ENCODE measurements at places on chromosomes 2 and 18.

DNA sequence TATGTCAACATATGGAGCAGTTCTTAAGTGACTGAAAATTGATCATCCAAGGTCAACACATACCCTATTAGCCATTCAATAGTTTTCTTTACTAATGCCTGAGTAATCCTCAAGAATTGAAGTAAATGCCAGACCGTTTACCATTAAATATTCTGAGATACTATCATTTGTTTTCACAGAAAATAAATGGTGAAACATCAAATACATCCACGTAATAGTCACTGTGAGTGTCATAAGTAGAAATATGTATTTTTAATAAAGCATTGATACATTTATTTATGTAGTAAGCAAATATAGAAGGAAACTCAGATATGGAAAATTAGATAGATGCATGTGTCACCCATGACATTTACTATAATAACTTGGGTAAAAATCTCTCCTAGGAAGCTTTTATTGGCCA, 927.8 kb upstream of the NRXN1 start:
- DNase-seq = no peak

- DNase-seq = no peak
These were observed 29.9 kb upstream of the GPR155 start for GRCh38 chr2:174516501-174517378.

GRCh38 chr2:35857498-35857897, 498.1 kb upstream of the CRIM1 start:
- DNase-seq = no peak

DNA sequence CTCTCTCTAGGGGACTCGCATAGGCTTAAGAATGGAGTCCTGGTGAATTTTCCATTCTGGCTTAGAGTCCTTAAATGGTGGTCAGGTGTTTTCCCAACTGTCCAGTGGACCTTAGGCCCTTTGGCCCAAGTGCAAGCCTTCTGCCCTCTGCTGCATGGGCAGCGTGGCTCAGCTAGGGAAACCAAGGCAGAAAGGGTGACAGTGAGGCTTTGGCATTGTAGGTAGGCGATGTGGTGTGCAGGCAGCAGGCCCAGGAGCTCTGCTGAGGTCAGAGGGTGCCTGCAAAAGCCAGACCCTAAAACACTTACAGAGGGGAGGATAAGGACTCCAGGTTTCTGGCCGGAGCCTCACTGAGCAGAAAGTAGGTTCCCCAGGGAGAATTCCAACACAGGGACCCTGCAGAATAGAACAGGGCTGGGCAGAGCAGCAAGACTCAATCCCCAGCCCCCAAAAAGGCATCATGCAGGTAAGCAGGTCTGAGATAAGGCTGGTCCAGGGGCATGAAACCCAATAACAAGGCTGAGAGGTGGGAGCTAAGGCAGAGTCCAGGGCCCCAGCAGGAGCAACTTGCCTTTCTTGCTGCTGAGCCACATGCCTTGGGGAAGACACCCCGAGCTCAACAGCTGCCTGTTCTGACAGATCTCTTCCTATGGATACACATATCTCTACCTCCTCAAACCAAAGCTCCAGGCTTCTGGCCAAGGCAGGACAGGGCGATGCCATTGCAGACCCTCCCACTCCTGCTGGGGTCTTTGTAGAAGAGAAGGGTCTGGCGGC, 199.7 kb downstream of the TNS1 start:
- no peak for DNase-seq

DNA sequence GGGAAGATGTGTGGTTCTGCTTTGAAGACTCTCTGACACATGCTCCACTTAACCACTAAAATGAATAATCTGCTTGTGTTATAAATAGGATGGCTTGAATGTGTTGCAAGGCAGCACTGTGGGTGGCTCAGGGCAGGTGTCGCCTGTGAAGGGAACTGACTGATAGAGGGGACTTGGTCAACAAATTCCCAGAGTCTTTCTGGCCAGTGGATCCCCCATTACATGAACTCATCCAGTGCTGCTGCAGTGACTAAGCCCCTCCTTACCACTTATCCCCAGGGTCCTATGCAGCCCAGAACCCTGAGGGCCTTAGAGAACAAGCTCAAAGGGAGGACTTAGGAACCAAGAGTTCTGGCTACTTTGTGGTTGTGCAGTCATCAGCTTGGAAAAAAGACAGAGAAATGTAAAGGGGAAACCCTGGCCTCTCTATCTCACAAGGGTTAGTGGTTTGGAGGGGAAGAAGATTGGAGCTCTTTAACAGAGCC, 226.2 kb upstream of the TNP1 start:
- DNase-seq = no peak

GRCh38 chr2:71896385-71897136, 251.1 kb downstream of the CYP26B1 start:
- DNase-seq = no peak

GRCh38 chr2:159009940-159010339, 41.5 kb downstream of the TANC1 start:
- DNase-seq = no peak

DNA sequence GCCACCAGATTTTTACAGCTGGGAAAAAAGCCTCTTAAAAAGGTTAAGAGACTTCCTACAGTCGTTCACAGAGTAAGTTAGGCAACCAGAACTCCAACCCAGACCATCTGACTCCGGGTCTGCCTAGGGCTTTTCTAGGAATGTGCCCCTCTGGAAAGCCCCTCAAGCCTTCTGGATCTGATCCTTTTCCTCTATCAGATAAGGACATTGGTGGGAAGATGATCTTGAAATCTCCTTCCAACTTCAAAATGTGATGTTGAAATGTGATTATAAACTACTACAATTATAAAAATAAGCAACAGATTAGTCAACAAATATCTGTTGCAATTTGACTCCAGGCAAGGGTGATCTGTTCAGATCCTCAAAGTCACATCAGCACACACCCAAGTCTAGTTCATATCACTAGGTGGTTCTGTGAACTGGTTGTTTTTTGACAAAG, 270.4 kb downstream of the ARHGAP15 start:
- DNase-seq = no peak

DNA sequence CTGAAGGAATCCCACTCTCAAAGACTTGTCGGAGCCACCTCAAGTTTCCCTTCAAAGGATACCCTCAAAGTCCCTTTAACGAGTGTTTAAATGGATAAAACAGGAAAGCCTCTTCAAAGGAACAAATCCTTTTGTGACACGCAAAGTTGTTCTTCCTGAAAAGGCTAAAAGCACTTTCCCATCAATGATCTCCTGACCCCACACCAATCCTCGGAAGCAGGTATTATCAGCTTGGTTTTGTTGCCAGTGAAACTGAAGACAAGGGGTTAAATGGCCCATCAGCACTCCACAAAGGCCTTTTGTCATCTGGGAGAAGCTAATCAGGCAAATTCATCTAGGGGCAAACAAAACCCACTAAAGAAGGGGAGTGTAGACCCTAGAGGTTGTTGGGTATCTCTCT, 418.0 kb upstream of the ID2 start:
- DNase-seq = no peak

GRCh38 chr2:151904807-151905206, 76.6 kb upstream of the ARL5A start:
- DNase-seq = no peak

DNA sequence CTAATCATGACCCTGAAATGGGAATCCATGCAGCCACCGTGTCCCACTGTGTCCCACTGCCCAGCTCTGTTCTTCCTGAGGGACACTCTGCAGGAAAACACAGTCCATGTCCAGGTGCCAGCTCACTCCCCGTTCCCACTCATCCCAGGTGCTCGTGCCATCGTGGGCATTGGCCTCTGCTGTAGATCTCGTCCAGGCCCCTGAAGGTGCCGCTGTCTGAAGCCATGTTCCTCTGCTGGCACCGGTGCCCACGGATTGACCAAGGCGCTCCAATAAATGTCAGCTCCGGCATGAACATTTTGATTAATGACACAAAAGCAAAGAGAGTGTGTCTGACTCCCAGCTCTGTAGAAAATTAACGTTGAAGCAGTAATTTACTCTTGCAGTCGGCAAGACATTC, 280.1 kb upstream of the SALL3 start:
- no peak for DNase-seq

- no peak for DNase-seq
These were observed 11.0 kb downstream of the ATG4B start for GRCh38 chr2:241648453-241648852.

DNA sequence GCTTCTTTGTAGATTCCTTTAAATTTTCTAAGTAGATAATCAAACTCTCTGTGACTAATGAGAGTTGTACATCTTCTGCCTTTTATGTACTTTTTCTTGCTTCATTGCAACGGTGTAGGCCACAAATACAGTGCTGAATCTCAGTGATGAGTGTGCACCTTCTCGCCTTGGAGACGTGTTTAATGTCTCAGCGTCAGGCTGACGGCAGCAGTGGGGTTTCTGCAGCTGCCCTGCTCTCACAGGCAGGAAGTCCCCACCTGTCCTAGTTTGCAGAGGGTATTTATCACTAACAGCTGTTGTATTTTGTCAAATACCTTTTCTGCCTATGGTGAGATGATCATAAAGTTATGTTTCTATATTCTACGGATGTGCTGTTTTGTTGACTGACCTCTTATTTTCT, 13.3 kb downstream of the AGXT start:
- no peak for DNase-seq

- DNase-seq = no peak
These were observed 35.6 kb upstream of the RNF125 start for GRCh38 chr18:31983020-31983419.

DNA sequence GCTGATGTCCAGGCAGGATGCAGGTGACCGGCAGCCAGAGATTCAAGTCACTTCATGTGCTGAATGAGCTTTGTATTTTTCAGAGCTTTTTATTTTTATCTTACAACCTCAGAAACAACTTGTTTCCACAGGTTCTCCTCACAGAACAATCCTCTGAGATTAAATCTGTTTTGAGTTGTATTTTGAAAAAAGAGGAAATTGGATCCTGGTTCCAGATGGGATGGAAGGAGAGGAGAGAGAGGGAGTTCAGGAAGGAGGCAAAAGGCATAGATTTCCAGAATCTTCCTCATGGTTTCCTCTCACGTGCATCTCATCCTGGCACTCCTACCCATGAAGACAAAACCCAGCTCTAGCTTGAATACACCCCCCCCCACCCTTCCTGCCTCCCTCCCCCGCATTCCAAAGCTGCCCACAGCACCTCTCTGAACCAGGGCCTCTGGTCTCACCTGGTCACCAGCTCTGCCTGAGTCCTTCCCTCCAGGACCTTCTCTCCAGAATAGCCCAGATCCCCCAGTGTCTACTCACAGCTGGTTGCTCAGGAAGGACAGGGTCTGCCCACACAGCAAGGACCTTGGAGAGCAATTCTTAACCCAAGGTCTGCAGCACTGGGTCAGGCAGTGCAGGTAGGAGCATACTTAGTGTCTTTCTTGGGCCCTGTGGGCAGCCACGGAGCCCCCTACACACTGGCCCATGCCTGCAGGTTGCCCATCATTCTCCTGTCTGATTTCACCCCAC, 104.7 kb downstream of the ZFP36L2 start:
- DNase-seq = no peak

GRCh38 chr2:242002944-242003343, 133.4 kb downstream of the RTP5 start:
- no peak for DNase-seq

DNA sequence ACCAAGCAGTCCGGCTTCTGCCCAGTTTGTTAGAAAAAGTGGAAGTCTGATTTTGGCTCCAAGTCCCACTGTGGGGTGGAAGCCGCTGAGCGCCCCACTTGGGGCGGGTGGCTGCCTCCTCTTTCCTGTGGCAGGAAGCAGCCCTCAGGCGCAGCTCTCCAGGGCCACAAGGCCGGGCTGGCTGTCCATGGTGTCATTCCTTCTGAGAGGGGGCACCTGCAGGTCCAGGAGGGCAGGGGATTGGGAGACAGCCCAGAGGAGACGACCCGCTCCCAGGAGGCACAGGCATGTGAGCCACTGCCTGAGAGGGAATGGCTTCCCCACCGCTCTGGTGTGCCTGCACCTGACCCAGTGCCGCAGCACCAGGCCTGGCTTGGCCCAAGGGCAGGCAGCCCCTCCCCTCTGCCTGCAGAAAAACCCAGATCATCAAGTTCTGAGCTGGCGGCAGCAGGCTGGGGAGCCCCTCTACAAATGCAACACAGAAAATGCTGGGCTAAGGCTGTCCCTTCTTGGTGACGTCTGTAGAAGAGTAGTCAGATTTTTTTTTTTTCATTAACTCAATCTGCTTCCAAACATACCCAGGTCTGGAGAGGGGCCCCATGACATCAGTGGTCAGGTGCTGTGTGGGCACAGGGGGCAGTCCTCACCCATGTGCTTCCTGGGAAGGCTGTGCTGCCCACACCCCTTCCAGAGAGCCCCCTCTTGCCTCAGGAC, 38.4 kb downstream of the HS6ST1 start:
- DNase-seq = no peak

DNA sequence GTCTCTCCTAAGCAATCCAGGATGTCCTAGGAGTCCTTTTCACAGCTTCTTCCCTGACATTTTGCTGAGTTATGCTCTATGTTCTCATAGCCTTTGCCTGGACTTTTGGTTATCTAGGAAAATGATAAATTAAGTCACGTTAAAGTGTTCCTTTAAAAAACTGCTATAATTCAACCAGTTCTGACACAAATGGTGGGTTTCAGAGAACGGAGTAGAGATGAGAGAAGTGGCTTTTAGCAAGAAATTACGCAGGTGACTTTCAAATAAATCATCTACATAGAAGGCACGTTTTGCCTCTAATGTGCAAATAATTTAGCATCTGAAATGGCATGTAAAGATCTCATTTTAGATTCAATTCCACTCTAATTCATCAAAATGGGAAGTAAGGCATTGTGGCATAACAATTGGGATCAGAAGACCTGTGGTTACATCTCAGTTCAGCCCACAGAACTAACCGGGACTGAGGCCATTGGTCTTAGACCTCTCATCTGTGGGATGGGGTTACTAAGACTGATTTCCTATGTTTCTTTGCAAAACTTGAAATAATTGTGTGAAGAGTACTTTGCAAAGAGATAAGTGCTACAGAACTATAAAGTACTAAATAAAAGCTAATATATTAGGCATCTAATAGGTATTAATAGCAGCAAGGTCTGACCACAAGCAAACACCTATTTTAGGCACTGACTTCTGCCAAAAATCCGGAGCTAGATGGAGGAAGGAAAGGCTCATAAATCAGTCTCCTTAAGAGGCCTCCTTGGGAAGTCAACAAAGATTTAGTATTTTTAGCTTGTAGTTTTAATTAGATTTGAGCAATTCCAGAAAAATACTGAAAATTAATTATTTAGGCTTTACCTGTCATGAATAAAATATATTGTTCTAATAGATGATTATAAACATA, 211.4 kb downstream of the PIEZO2 start:
- DNase-seq = no peak

DNA sequence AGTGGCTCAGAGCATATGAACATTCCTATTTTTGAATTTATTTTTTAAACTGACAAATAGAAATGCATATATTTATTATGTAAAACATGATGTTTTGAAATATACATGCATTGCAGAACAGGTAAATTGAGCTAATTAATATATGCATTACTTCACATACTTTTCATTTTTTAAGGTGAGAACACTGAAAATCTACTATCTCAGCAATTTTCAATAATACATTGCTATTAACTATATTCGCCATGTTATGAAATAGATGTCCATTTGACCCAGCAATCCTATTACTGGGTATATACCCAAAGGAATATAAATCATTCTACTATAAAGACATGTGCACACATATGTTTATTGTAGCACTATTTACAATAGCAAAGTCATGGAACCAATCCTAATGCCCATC, 717.7 kb upstream of the PIK3C3 start:
- no peak for DNase-seq

- no peak for DNase-seq
These were observed 180.0 kb upstream of the CXCR4 start for GRCh38 chr2:136297994-136298393.

- no peak for DNase-seq
These were observed 23.3 kb upstream of the UBE2F start for GRCh38 chr2:237943395-237944094.

- DNase-seq = no peak
These were observed 54.1 kb upstream of the HS6ST1 start for GRCh38 chr2:128372621-128373341.

GRCh38 chr2:195903956-195904355, 164.7 kb downstream of the DNAH7 start:
- no peak for DNase-seq
